ENCODE measurements at places on chromosomes 16 and 17.

DNA sequence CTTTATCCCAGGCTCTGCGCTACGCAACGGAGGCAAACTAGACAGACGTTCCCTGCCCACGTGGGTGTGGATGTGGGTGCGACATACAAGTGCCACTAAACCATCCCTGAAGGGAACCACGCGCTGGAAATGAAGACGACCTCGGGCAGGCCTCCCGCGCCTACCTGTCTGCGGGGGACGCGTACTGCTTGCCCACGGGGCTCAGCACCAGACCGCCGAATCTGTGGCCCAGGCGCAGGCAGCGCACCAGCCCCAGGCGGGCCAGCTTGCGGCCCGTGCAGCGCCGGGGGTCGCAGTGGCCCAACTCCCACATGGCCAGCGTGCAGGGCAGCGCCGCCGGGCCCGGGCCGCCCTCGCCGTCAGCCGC, 480 bp downstream of the TSR3 start:
- no peak for DNase-seq

DNA sequence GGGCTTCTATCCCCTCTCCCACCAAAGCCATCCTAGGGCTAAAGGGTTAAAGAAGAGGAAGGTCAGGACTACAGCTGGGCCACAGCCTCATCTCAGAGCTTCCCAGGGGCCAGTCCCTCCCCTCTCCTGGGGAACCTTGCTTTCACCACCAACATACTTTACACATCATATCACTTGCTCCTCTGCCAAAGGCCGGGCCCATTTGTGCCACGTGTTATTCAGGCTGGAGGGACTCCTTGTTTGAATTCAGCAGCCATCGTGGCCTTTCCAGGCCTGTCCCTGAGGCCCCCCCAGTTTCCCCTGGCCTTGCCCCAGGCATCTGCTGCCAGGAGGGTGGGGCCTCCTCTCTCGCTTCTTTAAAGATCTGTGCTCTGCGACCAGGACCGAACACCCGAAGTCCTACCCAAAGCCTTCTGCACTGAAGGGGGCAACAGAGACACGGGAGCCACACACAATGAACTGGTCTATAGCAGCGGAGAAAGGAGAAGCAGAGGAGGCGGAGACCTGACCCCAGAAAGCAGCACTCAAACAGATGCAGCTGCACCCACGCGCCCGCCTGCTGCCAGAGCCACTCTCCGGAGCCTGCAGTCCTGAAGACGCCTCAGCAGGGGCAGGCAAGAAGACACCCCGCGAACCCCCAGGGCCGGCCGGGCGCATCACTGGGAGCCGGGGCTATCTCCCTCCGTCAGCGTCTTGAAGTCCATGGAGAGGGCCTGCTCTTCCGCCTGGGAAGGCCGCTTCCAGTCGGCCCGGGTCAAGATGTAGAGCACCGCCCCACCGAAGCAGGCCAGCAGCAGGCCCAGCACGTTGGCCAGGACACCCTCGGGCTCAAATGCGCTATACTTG, 12.1 kb downstream of the CYB561 start:
- DNase-seq: no peak

GRCh38 chr16:638034-638543, 2.0 kb upstream of the METTL26 start:
- DNase-seq: no peak

- no peak for DNase-seq
Observed at GRCh38 chr17:37737971-37738370, 6.9 kb downstream of the HNF1B start.

GRCh38 chr16:9054460-9054859, 37.0 kb upstream of the HAPSTR1 start:
- DNase-seq: no peak

DNA sequence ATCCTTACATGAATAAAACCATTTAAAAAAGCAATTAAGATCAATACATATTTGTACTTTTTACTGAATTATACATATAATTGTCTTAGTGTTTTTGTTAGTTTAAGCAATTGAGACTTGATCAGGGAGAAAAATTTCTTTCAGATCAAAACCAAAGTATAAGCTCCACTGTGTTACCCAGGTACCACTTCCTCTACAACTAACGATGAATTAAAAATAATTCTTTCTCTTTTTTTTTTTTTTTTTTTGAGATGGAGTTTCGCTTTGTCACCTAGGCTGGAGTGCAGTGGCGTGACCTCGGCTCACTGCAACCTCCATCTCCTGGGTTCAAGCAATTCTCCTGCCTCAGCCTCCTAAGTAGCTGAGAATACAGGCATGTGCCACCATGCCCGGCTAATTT, 6.8 kb downstream of the FBXO47 start:
- no peak for DNase-seq

DNA sequence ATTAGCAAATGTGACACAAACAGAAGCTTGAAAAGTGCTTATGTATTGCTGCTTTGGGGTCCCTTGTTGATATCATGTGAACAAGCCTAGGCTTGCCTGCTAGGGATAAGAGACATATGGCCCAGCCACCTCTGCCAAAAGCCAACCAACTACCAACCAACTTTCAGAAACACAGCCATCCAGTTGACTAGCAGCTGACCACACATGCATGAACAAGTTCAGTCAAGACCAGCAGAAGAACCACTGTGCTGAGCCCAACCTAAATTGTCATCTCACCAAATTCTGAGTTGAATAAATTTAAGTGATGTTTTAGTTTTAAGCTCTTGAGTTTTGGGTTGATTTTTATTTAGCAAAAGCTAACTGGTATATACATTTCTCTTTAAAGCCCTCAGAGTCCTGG, 3.5 kb downstream of the ERN2 start:
- DNase-seq: no peak

- DNase-seq: no peak
Observed at GRCh38 chr17:83080858-83081683, 1.7 kb downstream of the METRNL start.

DNA sequence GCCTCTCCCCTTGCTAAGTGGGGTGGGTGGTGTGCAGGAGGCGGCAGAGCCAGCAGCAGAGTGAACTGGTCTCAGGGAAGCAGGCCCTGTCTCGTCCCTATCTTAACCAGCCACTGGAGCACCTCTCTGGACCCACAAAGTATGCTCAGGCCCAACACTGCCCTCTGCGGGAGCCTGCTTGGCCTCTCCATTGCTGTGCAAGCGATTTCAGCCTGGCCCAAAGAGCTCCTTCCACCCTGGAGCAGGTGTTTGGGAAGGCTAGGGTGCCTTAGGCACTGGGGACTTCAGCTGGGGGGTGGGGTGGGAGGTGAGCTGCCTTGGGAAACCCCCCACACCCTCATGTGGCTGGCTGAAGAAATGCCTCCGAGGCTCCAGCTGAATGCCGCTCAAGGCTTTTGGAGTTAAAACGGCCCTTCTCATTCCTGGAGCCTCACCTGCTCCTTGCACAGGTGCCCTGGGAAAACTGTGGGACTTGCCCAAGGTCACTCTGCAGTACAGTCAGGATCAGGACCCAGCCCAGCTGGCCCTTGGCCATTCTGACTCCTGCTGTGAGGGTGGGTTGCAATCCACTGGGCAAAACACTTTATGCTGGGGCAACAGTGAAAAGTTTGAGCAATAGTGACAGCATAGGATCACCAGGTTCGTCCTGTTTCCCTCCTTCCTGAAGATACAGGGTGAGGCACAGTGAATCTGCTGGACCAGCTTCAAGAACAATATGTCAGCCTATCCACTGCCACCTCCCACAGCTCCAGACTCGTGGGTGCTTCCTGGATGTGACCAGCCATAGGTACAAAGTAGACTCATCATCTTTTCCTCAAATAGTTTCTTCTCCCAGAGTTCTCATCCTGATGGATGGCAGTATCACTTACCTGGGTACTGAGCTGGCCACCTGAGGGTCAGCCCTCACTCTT, 5.9 kb upstream of the UBE2O start:
- DNase-seq: peak; percentile 41

- DNase-seq: peak; percentile 20
Observed at GRCh38 chr17:7838090-7839075, 4.4 kb downstream of the KDM6B start.

DNA sequence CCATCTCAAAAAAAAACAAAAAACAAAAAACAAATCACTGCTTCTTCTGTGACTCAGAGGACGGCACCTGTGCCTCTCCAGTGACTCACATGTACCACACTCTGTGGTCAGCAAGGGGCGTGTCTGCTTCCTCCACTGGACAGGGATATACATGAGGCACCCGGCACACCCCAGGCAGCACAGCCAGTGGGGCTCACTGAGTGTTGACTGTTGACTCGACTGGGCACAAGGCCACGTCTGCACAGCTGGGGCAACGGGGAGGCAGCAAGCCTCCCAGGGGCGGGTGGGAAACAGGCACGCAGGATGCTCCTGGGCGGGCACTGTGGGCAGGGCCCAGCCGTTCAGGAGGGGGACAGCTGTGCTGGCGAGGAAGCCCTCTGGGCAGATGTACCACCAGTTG, 64.1 kb downstream of the TIMM22 start:
- no peak for DNase-seq

DNA sequence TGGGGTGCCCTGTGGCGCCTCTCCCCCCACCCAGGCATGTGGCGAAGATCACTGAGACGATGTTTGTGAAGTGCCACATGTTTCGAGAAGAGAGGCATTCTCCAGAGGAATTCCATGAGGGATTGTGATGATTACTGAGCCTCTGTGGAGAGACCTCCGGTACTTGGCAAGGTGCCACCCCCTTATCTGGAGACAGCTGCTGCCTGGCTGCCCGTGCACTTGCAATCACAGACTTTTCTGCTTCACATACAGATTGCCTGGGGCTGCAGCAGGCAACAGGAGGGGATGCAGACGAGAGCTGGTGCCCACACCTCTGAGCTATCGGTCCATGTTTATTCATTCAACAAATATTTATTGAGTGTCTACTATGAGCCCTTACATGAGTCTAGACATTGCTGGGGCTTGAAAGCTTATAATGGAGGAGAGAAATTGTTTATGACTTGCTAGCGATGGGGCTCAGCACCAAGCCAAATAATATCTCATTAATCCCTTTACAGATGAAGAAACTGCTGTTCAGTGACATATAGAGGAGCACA, 317.2 kb upstream of the ZFHX3 start:
- no peak for DNase-seq

DNA sequence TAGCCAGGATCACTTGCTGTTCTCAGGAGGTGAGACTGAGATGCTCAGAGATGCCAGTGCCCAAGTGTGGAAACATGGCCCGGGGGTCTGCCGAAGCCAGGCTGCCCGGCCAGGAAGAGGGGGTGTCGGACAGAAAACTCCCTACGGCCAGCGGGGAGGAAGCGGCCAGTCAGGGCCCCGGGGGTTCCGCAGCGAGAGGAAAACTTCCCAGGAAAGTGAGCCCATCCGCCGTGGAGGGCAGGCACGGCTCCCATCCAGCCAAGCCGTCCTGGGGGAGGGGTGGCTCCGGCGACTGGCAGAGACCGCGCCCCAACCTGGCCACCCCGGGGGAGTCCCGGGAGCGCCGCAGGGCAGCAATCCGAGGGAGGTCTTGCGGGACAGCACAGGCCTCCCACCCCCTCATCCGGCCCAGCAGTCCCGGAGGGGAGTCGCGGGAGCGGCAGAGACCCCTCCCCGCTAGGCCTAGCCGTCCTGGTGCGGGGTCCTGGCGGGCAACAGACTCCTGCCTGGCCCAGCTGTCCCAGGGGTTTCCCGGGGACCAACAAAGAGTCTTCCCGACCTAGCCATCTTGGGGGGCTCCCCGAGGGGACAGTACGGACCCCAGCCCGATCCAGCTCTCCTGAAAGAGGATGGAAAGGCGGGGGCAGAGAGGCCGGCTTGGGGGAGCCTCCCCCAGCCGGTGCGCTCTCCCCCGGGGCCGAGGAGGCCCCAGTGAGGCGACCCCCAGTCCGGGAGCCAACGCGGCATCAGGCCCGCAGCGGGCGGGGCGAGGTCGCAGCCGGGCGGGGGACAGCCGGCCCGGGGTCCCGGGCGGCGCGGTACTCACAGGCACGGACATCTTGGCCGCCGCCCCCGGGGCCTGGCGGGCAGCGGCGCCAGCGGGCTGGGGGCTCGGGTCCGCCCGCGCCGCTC, 13.8 kb upstream of the BCAR1 start:
- no peak for DNase-seq

GRCh38 chr17:63040816-63041215, 74.8 kb downstream of the TANC2 start:
- no peak for DNase-seq

DNA sequence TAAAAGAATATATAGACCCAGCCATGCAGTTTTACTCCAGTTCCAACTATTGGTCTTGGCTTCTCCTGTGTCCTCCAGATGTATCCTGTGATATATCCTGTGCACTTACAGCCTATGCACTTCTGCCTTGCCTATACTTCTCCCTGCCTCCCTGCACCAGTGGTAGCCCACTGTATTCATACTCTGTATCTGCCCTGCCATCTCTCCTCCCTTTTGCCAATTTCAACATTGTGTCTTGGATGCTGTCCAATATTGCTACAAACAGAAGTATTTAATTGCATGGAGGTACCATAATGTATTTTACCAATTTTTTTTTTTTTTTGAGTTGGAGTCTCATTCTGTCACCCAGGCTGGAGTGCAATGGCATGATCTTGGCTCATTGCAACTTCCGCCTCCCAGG, 242.7 kb downstream of the HAPSTR1 start:
- no peak for DNase-seq

- DNase-seq: no peak
Observed at GRCh38 chr17:34140006-34140405, 115.1 kb upstream of the CCL2 start.

GRCh38 chr17:43669971-43670644, 8.4 kb upstream of the MEOX1 start:
- DNase-seq: peak; percentile 11

DNA sequence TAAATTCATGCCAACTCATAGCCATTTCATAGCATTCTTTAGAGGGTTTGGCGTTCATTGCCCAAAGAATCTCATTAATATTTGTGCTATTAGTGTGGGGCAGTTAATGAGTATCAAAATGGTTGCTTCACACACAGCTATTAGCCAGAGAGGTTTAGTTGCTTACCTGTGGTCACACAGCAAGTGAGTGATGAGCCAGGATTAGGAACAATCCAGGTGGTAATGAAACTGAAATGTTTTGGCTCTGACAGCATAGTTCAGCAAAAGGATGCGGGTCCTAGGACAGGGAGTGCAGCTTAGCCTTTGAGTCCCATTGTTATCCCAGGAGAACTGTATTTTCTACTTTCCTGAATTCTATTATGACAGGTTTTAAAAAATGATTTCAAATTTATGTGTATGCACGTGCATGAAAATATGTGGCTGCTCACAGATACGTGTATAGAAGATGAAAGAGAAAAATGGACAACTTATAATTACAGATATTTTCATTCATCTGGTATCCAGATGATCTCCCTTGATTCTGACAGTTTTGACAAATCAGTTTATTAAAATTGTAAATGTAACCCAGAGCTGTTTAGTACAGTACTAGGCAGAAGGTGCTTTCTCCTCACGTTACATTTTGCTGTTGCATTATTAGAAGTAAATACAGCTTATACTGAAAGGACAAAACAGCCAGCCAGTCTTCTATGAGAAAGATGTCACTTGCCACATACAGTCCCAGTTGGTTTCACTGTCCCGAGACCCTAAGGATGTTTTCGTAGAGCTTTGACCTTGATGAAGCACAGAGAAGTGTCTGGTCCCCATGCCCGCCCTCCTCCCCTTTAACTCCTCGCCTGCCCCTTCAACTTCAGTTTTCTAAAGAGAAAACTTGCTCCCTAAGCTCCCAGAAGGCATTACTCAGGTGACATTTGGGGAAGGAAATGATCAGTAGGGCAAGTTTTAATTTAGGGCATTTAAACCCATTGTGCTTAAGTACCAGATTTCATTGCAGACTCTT, 99.8 kb upstream of the TBX2 start:
- DNase-seq: no peak

- no peak for DNase-seq
Observed at GRCh38 chr17:45311401-45311759, 5.4 kb downstream of the MAP3K14 start.
